H54 (cell line): ENCODE measurements at places on chromosomes 6 and 20.

GRCh38 chr6:130534627-130535026, 168.8 kb downstream of the TMEM200A start:
- DNase-seq = no peak

GRCh38 chr6:56188429-56188828, 59.0 kb downstream of the COL21A1 start:
- DNase-seq = no peak

DNA sequence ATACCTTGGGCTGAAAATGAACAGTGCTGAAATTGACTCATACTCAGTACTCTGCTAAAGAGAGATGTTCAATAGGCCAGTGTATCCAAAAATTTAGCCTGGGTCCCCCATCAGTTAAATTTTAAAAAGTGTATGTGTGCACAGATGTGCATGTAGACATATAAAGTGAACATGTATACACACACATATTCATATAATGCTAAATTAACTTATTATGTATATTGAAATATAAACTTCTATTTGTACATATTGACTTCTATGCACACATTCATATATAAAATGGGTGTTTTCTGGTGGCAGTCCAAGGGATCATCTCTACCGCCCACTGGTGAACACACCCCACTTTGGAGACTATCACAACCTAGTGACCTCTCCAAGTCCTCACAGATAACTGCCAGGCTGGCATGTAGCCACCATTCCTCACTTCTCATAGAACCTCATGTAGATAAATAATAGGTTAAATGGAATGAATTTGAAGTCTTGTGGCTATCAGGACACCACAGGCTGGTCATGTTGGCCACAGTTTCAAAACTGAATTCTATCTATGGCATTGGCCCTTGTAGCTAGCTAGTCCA, 8.8 kb downstream of the SLC22A16 start:
- no peak for DNase-seq

DNA sequence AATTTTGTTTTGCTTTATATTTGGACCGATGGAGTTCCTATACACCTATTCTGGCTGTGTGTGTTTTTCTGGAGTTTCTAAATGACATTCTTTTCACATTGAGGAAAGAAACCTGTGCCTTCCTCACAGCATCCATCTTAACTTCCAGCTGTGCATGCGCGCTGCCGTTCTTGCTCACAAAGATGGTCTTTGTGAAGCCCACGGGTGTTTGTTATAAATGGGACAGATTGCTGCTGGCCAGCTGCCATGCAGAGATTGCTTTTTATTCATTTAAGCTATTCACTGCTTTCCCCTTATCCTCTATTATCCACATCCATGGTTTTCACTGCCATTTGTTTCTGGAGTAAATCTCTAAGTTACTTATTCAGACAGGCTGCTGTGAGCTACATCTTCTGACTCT, 54.2 kb downstream of the SYNDIG1 start:
- no peak for DNase-seq

DNA sequence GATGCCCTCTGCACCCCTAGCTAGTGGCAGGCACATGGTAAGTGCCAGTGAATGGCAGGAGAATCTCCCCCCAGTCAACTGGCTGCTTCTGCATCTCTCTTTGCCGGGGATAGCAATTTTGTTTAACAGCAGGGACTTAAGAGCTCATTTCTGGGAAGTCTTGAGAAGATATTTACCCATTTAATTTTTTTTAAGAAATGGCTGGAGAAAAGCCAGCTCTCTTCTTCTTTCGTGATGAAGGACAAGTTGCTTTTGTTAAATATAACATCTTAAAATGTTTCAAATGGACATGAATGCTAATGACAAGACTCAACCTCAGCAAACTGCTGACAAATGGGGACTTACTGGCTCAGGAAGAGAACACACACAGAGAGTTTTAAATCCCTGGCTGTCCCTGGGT, 55.0 kb upstream of the IYD start:
- DNase-seq = no peak

- DNase-seq = no peak
These were observed 70.8 kb upstream of the FOXC1 start for GRCh38 chr6:1538810-1539478.

- no peak for DNase-seq
These were observed 254.8 kb downstream of the CDC5L start for GRCh38 chr6:44642349-44642748.

DNA sequence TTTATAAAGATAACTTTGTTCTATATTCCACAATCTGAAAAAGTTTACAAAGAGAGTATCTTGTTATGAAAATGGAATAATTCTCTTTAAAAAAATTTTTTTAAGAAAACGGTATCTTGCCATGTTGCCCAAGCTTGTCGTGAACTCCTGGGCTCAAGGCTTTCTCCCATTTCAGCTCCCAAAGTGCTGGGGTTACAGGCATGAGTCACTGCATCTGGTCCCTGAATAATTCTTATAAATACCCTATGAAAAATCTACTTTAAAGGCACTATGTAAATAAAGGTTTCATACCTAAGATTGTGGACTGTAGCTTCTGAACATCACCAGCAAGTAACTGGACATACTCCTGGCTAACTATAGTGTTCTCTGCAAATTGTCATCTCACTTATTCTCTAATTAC, 60.3 kb downstream of the SAMD3 start:
- no peak for DNase-seq

DNA sequence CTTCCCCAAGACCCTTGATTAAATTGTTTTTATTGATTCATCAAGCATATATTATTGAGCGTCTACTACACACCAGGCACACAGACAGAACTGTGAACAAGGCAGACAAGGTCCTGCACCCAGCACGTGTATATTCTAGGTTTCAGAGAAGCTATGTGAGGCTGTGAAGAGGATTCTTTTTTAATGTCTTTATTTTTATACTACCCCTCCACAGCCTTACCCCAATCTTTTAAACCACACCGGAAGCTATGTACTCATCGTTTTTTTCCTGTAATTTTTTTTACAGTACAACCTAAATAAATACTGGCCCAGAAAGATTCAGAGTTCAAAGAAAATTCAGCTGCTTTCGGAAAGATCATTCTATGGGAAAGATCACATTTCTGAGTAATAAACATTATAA, 10.0 kb downstream of the SGK1 start:
- no peak for DNase-seq

DNA sequence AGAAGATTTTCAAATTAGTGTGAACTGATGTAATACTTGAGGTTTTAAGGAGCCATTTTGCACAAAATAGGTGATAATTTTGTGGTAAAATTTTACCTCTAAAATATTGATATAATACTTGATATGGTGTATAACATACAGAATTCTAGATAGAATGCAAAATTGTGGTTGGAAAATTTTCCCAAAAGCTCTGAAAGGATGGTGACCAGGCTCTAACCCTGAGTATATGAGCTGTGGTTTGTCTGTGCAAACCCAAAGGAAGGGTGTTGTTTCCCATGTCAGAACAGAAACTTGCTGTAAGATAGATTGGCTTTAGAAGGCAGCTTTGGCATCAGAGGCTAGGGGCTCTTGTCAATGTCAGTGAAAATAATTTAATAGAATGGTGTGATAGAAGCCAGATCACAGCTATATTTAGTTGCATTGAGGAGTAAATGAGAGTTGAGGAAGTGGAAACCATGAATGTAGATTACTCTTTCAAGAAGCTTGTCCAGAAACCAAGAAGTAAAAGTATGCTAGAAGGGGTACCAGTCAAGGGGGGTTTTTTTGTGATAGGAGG, 257.7 kb downstream of the FARS2 start:
- no peak for DNase-seq

DNA sequence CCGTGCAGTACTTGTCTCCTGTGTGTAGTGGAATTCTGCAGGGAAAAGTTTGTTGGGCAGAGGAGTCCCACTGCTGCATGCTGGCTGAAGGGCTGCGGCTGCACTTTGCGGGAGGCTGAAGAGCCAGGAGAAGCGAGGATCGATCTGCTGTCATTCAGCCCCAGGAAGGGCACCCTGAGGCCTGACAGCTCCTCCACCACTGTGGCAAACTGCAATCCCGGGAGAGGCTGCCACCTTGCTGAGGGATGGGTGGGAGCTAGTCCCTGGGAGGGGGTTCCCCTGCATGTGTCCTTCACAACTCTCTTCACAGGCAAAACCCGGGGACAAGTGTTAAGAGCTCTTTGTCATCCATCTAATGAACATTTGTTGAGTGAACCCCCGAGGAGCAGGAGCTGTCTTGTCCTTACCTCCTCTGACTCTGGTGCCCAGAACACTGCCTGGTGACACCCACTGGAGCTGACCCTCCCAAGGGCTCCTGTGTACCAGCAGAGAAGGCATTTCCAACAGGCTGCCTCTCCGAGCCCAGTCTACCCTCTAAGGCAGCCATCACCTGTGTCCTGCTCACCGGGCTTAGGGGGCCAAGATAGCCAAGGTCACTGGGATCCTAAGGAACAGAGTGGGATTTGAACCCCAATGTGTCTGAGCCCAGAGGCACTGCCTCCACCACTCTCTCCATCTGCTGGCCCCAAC, 17.7 kb downstream of the PCK1 start:
- DNase-seq = no peak

DNA sequence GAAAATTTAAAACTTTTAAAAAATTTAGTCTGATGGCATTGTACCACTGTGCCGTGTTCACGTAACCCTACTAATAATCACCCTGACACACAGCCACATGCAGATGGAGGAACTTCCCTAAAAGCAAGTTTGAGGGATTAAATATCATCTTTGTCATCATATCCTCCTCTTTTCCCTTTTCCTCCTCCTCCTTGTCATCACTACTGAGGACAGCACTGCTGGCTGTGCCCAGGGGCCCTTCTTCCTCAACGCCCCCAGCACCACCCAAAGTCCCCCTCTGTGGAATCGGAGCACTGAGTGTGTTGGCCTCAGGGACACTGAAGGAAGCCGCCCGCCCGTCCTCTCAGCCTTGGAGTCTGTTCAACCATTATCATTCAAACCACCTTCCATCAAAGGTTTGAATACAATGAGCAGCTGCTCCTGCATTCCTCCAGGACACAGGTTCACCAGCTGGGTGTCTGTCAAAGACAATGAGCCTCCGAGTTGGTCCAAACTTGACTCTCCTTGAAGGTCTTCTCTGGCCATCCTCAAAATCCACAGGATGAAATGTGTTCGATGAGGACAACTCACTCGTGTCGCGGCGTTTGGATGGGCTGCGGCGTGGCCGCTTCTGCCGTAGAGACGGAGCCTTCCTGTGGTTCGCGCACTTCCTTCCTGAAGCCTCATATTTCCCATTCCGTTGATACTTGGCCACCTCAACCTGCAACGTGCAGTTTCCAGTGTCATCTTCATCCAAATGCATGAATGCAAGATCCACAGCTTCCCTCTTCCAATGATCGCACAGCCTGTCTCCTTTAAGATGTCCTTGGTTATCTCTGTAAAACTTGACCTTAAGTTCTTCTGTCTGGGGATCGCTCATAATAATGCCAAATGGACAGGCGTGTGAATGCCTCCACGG, 23.3 kb downstream of the NQO2 start:
- DNase-seq = no peak

GRCh38 chr6:155382338-155382685, 68.0 kb upstream of the TFB1M start:
- no peak for DNase-seq

DNA sequence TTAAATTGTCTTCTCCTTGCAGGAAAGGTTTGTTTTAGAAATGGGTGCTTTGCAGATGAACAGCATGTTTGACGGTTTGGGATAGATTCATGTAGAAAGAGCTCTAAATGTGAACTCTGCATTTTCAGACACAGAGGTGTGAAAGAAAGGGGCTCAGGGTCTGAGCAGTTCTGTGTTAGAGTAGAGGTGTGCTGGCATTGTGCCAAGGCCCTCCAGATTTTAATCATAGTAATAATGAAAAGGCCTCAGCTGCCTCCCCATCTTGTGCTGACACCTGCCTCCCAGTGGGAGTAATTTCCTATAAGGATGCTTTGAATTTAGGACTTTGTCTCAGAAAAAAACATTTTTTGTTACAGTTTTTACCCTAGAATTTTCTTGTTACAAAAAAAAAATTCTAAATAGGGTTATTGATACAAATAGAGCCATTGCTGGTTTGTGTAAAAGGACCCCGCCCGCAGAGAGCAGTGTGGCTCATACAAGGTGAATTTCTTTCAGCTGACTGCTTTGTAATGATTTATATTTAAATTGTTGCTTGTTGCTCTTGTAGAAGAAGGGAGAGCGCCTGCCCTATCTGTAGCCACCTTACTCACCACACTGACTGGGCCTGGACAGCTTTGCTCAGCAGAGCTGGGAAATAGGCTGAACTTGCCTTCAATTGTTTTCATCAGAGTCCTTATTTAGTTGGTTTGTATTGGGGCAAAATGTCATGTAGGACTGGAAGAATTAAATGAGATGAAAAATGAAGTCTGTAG, 294.5 kb downstream of the ZFAND3 start:
- DNase-seq = no peak

DNA sequence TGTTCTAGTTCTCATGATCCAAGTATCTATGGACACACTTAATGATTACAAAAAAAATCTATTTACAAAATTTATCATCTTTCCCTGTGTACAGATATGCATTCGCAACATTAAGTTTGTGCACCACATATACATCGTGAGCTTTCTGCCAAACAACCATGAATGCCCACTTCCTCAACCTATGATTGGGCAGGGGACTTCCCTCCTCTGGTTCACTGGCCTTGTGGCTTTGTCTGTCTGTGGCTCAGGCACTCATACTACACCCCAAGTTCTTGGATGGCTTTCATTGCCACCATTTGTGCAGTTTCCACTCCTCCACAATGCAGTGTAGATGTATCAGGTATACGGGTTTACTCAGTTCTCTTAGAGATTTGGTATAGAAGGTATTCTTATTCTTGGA, 74.9 kb downstream of the HS3ST5 start:
- no peak for DNase-seq

- no peak for DNase-seq
These were observed 160.4 kb upstream of the MYLIP start for GRCh38 chr6:15968519-15968918.

- no peak for DNase-seq
These were observed 17.7 kb downstream of the RIPOR3 start for GRCh38 chr20:50673466-50674137.

GRCh38 chr6:128271011-128271410, 249.4 kb downstream of the PTPRK start:
- no peak for DNase-seq

DNA sequence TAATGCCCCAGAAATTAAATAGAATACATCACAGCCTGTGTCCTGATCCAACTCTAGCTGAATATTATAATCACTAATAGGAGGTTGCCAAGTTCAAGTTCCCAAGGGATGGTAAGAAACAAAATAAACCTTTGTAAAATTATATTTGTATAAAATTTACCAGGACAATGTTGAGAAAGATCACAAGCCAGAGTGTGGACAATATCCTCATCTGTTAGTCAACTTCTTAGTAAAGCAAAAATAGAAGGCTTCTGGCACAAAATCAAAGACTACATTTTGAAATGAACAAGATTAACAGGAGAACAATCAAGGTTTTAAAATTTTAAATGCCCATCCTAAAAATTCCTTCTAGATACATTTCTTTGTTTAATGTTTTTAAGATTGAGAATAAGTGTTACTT, 290.4 kb upstream of the HSF2 start:
- DNase-seq = no peak
